H54 (cell line): ENCODE measurements at places on chromosomes 7 and 10.

DNA sequence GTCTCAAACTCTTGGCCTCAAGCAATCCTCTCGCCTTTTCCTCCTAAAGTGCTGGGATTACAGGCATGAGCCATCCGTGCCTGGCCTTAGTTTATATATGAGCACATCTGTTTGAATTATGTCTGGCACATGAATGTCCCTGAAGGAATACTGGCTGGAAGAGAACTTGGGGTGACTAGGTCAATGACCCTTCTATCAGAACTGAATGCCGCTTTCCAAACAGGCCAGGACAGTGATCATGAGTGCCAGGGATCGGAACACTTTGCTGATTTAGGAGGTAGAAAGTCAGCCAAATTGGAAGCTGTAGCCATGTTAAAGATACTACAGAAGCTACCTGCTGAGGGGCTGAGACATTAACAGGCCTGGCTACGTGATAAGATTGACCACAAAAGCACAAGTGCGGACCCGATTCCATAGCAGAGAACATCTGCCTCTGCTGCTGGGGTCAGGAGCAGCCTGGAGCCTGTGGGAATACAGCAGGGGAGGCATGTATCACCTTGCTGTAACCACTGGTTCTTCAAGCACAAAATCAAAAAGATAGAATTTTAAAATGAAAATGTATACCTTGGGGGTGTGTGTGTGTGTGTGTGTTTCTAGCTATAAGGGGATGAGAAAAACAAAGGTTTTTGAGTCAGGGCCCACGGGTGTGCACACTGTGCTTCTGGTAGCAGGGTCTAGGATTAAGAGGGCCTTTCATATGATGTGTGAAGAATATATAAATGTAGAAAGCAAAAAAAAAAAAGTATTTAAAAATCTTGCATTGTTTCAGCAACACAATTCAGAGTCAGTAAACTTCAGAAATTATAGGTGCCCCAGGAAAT, 293.7 kb downstream of the BBS9 start:
- no peak for DNase-seq

DNA sequence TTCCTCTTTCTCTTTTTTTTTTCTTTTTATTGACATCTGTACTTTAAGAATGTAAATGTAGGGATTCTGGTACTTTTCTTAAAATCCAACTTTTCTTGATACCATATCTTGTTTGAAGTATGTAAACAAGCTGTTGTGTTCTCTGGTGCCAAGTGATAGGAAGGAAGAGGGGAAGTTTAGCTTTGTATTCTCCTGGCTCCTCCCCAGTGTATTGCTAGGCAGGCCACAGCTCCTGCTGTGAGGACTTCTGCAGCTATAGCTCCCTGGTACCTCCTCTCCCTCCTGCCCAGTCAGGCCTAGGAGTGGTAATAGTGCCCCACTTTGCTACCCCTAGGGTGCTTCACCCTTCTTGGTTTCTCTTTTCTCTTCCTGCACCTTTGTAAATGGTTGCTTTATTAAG, 45.3 kb upstream of the SP8 start:
- no peak for DNase-seq

DNA sequence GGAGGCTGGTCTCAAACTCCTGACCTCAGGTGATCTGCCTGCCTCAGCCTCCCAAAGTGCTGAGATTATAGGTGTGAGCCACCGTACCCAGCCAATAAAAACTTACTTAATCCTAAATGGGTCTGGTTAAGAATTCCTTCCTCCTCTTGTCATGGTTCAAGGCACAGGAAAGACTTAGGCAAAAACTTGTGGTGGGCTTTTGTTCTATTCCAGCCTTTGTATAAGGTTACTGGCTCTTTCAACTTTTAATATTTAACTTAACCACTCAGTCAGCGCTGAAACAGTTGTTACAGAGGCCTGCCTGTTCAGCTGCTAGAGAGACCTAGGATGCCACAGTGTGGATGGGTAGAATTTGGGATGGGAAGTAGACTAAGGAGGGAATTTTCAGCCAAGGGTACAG, 28.1 kb upstream of the GARS1 start:
- DNase-seq: no peak

DNA sequence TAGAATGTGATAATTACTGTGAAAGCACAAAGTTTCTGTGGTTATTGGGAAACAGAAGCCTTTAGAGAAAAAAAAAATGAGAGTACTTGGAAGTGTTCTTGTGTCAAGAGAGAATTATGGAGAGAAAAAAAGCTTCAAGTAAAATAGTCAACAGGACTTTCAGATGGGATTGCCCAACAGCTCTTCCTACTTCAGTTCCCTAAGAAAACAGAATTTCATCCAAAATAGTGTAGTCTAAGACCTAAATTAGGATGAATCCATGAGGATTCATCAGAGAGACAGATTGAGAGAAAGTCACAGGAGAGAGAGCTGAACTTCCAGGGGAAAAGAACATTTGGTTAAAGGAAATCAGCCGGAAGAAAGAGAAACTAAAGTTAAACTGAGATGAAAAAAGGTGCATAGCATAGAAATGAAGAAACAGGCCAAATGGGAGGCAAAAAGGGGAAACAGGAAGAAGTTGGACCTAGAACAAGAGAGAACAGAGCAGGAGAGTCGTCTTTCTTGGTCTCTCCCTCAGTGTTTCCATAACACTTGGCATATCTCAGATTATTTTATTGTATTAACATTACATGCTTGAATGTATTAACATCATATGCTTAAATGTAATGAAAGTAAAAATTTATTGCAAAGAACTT, 2.5 kb downstream of the SCIN start:
- no peak for DNase-seq

GRCh38 chr7:95238252-95238943, 85.9 kb downstream of the PON1 start:
- no peak for DNase-seq

DNA sequence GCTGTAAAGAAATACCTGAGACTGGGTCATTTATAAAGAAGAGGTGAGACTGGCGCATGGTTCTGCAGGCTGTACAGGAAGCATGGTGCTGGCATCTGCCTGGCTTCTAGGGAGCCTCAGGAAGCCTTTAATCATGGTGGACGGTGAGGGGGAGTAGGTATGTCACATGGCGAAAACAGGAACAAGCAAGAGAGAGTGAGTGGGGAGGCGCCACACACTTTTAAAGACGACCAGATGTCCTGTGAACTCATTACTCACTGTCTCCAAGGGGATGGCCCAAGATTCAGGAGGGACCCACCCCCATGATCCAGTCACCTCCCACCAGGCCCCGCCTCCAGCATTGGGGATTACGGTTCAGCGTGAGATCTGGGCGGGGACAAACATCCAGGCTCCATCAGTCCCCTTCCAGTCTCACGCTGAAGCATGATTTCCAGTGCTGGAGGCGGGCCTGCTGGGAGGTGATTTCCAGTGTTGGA, 3.2 kb downstream of the ZNF316 start:
- DNase-seq: no peak

DNA sequence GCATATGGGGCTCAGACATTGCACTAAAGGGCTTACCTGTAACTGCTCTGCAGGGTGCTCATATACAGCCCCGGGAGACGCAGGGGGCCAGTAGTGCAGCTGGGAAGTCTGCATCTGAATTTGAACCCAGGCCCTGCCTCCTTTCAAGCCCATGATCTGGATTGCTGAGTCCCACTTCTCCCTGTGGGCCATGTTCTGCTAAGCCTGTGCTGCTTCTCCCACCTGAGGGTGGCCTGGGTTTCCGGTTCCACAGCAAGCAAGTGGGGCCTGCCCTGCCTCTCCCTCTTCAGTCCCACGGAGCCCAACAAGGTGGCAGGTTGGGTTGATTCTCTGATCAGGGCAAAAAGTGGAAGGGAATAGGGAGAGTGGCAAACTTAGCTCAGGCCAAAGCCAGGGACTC, 56.6 kb upstream of the GDF10 start:
- no peak for DNase-seq

GRCh38 chr10:74300666-74301065, 149.6 kb downstream of the ADK start:
- DNase-seq: no peak

DNA sequence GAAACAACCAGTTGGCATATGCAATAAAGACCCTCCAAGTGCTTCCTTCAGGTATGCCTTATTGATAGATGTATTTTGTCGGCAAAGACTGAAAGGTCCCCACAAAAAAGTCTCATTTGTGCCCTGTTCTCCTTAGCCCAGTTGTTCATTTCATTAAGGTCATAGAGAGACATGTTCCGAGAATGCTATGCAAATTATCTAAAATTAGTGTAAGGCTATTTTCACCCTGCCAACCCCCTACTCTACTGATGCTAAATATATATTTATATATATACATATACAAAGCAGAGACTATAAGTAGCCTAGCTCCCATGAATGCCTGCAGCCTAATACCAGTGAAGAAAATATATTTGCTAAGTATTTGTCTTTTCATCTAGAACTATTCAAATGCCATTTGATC, 96.7 kb upstream of the ADO start:
- DNase-seq: no peak

DNA sequence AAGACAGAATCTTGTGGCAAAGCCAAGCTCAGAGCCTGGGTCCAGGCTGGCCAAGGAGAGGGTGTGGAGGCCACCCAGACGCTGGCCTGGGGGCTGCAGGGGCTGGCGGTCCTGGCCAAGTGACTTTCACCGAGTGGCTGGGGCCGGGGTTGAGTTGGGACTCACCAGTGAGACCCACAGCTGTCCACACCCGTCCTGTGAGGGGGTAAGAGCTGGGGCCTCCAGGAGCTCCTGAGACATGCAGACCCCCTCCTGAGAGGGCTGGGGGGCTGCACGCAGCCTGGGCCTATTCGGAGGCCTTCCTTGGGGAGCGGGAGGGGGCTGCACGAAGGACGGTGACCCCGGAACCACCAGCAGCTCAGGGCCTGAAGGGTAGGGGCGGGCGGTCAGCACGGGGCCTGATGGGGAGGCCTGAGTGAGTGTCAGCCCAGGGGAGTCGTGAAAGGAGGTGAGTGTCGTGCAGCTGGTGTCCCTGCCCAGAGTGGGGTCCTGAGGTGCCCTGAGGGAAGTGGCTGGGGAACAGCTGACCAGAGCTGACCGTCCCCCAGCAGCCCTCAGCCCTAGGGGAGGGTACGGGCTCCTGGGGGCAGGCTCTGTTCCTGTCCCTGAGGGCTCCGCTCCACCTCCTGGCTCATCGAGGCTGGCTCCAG, 100.9 kb downstream of the FOXL3 start:
- DNase-seq: no peak

DNA sequence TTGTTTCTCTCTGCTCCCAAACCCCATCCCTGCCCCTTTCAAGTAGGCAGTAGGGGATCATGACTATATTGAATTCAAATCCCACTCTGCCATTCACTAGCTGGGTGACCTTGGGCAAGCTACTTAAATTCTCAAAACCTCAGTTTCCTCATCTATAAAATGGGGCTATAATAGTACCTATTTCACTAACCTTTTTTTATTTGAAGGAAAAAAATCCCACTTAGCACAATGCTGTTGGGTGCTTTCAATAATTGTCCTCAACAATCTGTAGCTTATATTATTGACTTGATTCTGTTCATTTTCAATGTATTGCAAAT, 190.4 kb upstream of the YAE1 start:
- no peak for DNase-seq

DNA sequence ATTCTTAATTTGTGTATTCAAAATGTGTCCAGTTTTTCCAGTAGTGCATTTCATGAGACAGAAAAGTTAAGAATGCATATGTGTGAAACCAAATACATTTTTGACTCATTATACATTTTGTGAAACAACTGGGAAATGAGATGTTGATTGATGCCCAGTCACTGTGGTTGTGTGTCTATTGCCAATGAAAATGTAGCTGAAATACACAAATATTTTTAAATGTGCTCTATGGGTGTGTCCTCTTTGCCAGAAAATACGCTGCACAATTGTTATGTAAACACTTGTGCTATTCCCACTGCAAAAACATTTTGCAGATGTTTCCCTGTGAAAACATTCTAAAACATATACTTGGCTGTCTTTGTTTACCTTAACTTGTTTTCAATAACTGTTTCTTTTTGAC, 395.2 kb downstream of the TFEC start:
- DNase-seq: no peak

GRCh38 chr10:111970111-111970510, 213.5 kb downstream of the GPAM start:
- no peak for DNase-seq
